ENCODE measurements at places on chromosomes 5 and 9.

- DNase-seq = no peak
Observed at GRCh38 chr9:11064909-11065308, 452.1 kb upstream of the PTPRD start.

- no peak for DNase-seq
Observed at GRCh38 chr5:135203593-135204036, 169.6 kb upstream of the PITX1 start.

DNA sequence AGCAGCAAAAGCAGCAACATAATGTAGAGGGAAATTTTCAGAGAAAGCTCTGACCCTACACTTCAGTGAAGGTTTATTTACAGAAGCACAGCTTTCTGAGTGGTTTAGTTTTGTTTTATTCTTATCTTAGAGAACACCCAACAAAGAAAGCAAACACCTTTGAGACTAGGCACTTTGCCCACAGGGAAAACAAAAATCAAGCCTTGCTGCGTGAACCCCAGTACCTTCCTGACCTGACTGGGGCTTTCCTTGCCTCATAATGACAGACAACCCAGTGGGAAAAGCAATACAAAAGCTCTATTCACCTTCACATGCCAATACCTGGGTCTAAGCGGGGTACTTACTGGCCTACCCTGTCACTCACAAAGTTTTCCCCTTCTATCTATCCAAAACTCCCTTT lies 189.8 kb downstream of the HINT1 start:
- no peak for DNase-seq

- no peak for DNase-seq
Observed at GRCh38 chr5:131171276-131171810, 599 bp downstream of the LYRM7 start.

GRCh38 chr9:16637911-16638310 lies 232.6 kb downstream of the BNC2 start:
- no peak for DNase-seq

Data from NCI-H774 (cell line).